ENCODE measurements at places on chromosomes 6 and 20.

- DNase-seq = no peak
Measured at GRCh38 chr20:39645131-39645530, 683.0 kb downstream of the DHX35 start.

DNA sequence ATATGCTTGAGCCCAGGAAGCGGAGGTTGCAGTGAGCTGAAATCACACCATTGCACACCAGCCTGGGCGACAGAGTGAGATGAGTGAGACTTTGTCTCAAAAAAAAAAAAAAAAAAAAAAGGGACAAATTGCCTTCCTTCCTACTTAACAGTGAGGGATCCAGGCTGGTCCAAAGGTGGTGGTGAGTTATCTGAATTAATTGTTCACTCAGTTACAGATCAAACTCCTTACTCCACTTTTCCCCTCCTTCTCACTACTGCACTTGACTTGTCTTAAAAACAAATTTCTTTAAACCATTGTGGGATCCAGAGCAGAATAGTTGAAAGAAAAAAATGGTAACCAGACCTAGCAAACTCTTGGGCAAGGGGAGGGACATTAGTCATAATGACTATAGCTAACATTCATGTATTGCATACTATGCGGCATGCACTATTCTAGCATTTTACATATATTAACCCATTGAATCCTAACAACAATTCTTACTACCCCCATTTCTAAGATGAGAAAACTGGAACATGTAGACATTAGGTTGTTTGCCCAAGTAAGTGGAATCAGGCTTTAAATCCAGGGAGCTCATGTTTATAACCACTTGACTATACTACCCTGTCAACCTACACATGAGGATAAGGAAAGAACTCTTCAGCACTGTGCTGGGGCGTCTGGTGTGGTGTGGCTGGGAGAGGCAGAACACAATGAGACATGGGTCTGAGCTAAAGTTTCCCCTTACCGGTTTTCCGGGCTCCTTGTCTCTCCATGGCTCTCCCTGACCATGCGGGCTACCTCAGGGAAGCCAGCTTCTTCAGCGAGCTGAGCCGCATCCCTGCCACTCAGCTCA, 1.5 kb downstream of the GPANK1 start:
- DNase-seq = peak; percentile 21

DNA sequence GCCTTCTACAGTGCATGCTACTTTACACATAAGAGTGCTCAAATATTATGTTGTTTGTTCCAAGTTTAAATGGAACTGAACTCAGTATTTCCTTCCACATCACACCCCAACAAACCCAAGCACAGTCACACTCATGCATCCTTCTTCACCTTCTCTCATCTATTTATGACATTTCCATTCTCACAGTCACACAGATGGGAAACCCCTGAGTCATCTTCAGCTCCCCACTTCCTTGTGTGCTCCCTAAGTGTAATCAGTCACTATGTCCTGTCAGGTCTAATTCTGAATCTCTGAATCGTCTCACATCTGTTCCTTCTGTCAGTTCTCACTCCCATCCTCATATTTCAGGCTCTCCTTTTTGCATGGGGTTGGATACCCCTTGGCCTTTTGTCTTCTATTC, 96.0 kb downstream of the RIMS1 start:
- DNase-seq = no peak

- no peak for DNase-seq
Measured at GRCh38 chr6:168103050-168103830, 24.2 kb upstream of the FRMD1 start.

DNA sequence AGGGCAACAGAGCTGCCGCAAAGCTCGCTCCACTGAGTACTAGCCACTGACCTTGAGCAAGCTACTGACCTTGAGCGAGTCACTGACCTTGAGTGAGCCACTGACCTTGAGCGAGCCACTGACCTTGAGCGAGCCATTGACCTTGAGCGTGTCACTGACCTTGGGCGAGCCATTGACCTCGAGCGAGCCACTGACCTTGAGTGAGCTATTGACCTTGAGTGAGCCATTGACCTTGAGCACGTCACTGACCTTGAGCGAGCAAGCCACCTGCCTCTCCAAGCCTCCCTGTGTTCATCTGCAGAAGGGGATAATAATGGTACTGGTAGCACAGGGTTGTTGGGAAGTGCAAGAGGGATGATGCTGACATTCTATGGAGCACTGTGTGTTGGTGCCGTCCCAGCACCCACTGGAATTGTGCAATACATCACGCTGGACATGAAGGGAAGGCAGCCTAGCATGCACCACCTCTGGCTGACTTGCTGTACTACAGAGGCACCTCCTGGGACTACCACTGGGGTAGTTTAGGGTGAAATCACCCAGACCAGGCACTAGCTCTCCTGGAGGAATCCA, 60.2 kb downstream of the CTCFL start:
- DNase-seq = no peak

DNA sequence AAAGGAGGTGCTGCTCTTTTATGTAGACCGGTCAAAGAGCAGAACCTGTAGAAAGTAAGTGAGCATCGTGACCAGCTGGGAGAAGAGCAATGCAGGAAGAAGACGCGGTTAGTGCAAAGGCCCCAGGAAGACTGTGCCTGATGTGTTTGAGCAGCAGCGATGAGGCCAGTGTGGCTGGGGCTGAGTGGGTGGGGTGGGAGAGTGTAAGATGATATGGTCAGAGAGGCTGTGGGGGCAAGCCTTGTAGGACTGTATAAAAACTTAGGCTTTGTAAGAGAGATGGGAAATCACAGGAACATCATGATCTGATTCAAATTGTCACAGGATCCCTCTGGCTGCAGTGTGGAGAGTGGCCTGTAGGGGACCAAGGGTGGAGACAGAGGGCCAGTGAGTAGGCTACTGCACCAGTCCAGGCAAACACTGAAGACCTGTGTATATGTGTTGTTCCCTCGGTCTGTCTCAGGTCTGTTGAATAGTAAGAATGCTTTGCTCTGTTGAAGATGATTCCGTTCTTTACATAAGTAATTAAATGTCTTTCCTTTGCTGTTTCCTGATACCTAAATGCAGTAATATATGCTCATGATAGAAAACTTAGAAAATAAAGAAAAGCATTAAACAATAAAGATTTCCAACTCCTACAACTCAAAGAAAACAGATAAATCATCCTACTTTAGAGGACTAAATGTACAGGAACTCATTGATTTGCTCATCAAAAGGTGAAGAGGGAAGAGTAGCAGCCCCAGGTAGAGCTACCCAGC, 23.6 kb upstream of the WFDC2 start:
- DNase-seq = no peak

- DNase-seq = no peak
Measured at GRCh38 chr20:40449974-40450616, 238.9 kb downstream of the MAFB start.

DNA sequence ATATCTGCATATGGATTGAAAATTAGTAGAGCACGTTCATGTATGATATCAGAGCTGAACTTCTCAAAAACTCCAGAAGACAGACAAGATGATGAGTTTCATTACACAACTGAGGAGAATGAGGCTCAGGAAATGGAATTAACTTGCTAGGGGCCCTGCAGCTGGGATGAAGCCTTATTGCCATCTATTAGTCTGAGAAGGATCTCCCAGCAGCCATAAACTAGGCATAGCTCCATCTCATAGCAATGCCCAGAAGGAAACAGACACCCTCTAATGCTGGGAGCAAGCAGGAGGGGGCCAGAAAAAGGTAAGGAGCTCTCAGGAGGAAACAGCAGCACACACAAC, 18.0 kb downstream of the TFEB start:
- DNase-seq = no peak

- DNase-seq = peak; percentile 22
Measured at GRCh38 chr20:56373942-56374341, 15.2 kb downstream of the FAM210B start.

DNA sequence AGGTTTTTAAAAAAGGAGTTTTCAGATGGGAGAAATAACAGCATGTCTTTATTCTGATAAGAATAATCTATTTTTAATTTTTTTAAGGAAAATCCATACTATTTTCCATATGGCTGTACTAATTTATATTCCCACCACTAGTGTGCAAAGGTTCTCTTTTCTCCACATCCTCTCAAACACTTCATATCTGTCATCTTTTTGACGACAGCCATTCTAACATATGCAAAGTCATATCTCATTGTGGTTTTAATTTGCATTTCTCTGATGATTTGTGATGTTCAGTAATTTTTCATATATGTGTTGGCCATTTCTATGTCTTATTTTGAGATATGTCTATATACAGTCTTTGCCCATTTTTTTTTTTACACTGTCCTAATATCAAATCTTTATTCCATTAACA, 280.6 kb upstream of the RUNX2 start:
- DNase-seq = no peak

GRCh38 chr6:142699391-142699790, 245.6 kb downstream of the HIVEP2 start:
- no peak for DNase-seq

GRCh38 chr6:149122850-149123821, 194.4 kb upstream of the TAB2 start:
- no peak for DNase-seq

GRCh38 chr20:19403549-19403948, 191.1 kb downstream of the SLC24A3 start:
- no peak for DNase-seq

- no peak for DNase-seq
Measured at GRCh38 chr6:16230953-16231352, 7.4 kb upstream of the GMPR start.

DNA sequence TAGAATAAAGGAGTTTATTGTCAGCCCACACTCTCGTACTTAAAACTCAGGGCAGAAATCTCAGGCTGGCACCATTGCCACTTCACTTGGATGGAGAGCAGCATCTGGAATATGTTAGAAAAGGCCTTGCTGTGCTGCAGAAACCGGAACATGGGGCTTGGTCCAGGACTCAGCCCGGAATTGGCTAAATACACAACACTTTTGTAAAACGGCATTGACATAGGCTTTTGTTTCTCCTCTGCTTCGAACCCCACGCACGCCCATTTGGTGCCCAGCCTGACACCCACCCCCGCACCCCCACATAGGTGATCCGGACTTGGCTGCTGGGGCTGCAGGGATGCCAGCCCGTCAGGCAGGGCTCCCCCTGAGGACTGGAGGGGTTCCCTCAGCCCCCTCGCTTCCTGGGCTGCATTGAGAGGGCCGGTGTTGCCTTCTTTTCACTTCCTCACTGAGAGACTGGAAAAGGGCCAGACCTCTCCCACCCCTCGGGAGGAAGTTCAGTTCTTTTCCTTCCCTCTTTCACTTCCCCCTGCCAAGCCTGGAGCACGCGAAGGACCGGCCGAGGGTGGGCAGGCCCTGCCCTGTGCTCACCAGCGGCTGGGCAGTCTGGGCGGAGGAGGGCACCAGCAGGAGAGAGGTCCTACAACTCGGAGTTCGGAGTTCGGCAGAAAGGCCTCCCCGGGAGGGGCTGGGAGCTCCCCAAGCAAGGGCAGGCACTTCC, 17.9 kb upstream of the CST3 start:
- no peak for DNase-seq

- no peak for DNase-seq
Measured at GRCh38 chr20:58228103-58228483, 360 bp downstream of the ANKRD60 start.

DNA sequence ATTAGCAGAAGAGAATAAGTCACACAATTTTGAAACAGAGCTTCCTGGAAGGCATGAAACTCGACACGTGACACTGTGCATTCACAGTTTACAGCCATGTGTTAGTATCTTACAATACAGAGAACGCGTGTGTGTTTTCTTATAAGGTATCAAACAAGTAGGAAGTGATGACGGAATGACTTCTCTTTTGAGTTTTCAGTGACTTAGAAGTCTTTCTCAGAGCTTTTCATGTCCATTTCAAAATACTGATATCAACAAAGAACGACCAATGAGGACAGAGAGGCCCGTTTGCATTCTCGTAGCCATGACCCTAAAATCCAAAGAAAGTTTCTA, 36.6 kb upstream of the DUSP22 start:
- no peak for DNase-seq

DNA sequence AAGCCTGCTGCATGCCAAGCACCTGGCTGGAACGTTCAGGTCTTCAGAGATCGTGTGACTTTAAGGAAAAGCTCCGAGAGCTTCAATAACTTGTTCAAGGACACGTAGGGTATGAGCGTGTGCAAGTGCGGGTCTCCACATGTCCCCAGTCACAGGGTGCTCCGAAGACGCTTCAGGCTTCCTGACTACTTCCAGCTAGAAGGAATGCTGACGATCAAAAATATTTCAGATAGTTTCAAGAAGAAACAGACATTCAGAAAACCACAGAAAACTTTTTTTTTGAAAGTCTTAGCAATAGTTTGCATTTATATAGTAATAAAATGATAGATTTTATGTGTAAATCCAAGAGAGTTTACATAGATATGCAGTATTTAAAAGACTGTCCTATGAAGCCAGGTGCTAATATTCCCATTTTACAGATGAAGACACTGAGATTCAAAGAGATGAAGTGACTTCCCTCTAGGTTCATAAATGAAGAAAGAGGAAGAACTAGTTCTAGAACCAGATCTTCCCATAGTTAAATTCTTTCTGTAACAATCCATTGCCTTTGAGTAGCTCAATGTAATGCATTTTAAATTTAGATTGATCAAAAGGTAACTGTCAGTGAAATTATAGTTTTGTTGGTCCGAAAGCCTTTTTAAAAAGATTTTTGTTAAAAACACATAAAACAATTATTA, 247.6 kb downstream of the MYLK4 start:
- no peak for DNase-seq

- DNase-seq = no peak
Measured at GRCh38 chr6:109241199-109241598, 141.1 kb downstream of the CD164 start.

- no peak for DNase-seq
Measured at GRCh38 chr20:5657190-5657875, 92.9 kb upstream of the SHLD1 start.

- no peak for DNase-seq
Measured at GRCh38 chr6:130577178-130577919, 211.5 kb downstream of the TMEM200A start.

DNA sequence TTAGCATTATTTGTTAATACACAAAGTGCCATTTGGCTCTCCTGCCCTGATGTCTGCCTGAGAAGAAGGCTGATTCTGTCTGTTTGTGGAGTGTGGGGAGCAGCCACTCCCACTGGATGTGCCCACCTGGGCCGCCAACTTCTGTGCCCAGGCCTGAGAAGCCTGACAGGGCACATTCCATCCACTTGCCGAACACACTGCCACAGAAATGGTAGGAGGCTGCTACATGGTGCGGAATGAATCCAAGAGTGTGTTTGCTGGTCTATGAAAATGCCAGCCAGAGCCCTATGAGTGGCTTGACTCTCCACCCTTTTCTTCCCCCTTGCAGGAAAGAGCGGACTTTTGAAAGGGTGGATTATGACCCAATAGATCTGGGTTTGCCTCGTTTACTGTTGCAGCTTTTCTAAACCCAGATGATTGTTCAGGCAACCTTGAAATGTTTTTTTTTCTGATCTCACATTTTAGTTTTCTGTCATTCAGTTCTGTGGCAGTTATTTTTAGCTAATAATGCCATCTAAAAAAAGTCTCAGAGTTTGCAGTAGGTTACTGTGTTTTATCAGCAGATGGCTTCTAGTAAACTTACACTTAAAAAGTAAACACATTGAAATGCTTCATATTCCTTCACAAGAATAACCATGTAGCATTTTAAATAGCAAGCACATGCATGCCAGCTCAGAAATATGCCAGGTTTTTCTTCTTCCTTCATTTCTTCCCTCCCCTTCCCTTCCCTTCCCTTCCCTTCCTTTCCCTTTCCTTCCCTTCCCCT, 196.5 kb downstream of the SLC35F1 start:
- no peak for DNase-seq
